ENCODE measurements at places on chromosomes 3 and 15.

GRCh38 chr3:121995161-121996137 is 26.6 kb downstream of the ILDR1 start:
- DNase-seq: peak; percentile 34

GRCh38 chr3:180277041-180277440 is 240.3 kb upstream of the PEX5L start:
- DNase-seq: no peak

DNA sequence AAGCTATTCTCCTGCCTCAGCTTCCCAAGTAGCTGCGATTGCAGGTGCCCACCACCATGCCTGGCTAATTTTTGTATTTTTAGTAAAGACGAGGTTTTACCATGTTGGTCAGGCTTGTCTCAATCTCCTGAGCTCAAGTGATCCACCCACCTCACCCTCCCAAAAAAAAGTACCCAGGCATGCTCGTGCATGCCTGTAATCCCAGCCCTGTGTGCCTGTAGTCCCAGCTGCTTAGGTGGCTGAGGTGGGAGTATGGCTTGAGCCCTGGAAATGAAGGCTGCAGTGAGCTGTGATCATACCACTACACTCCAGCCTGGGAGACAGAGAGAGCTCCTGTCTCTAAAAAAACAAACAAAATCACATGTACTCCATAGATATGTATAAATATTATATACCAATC is 176.5 kb downstream of the SOX2 start:
- no peak for DNase-seq

DNA sequence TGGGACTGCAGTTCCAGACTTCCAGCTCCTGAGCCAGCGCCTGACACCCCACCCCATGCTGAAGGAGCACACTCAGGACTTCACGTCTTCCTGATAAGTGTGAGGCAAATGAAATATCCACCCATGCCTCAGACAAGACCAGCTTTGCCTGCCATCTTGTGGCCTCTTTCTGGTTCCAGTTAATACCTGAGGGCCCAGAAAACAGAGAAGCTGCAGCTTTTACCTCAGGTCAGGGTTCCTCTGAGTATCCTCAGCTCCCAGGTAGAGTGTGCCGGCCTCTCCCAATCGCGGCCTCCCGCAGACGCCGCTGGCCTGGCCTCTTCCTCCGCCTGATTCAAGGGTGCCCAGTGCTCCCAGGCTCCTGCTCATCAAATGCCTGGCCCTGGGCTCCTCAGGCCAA is 5.1 kb upstream of the KLHL6 start:
- no peak for DNase-seq

DNA sequence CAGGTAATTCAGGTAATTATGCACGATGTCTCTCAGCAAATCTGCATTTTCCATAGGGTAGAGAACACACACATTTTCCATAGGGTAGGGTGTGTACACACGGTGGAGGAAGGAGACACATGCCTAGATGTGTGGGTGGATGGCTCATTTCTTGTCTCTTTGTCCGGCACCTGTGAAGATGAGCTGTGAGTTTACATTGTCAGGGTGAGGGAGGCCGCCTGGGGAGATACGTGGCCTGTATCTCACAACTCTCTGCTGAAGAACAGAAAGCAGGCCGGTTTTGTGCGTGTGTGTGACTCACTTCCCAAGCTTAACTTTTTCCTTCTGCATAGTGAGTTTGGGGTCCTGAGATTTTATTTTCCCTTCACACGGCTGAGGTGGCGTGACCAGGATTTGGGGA is 60.3 kb downstream of the SLC6A6 start:
- no peak for DNase-seq

- no peak for DNase-seq
These were observed 15.7 kb upstream of the CNBP start for GRCh38 chr3:129199366-129199765.

DNA sequence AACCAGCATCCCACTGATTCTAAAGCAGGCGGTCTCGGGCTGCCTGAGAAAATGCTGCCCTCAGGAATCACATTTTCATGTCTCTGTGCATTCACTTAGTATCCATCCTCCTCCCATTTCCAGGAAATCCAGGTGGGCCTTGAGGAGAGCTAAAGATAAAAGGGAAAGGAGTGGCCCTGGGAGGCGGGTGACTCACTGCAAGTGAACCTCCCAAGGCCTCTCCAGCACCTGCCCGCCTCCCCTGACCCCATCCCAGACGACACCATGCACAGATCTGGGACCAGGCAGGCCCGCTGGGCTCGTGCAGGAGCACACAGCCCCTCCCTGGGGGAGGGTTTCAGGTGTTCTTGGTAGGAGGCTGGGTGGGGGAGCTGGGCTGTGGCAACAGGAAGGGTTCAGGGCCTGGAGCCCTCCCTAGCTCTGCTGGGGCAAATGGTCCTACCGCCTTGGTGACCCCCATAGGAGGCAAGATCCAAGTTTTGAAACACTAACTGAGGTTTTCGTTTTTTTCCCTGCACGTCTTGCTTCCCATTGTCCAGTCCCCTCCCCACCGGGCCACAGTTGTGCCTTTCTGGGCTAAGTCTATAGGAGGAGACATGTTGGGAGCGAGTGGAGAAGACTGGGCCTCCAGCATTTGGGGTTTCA is 22.2 kb downstream of the MELTF start:
- DNase-seq: no peak

DNA sequence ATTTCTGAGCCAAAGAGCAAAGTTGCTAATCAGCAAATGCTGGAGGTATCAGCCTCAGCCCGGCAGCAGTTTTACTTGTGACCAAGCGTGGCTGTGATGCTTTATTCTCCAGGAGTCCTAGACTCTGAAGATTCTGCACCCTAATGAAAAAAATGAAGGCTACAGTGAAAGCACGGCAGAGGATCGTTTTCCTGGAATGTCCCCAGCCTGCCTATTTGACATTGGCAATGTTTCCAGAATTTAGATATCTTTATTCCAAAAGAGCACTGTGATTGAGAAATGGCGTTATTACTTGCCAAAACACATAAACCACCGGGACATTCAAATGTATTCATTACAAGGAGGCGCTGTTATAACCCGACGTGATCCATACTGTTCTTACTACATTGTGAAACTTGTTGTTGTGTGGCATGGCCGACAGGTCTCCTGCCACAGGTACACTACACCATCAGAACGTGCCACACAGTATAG is 263.8 kb downstream of the SLCO3A1 start:
- DNase-seq: no peak

DNA sequence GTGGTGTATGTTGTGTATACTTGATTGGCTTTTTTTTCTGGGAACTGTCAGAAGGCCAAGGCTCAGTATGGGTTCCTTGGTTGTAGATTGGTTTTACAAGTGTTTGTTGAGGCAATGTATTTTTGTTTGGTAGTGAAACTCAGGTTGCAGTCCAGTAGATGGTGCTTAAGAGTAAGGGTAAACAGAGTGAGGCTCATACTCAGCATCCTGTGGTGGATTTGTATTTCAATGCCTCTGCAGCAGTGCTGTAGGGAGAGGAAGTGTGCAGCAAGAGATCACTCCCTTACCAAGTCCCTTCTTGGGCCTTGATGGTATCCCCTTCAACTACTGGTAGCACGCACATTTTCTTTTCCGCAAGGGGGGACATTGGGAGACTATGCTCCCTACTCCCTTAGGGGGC is 428.5 kb upstream of the CNTN3 start:
- DNase-seq: no peak

- DNase-seq: no peak
These were observed 177.8 kb downstream of the CBLB start for GRCh38 chr3:105691053-105691452.

DNA sequence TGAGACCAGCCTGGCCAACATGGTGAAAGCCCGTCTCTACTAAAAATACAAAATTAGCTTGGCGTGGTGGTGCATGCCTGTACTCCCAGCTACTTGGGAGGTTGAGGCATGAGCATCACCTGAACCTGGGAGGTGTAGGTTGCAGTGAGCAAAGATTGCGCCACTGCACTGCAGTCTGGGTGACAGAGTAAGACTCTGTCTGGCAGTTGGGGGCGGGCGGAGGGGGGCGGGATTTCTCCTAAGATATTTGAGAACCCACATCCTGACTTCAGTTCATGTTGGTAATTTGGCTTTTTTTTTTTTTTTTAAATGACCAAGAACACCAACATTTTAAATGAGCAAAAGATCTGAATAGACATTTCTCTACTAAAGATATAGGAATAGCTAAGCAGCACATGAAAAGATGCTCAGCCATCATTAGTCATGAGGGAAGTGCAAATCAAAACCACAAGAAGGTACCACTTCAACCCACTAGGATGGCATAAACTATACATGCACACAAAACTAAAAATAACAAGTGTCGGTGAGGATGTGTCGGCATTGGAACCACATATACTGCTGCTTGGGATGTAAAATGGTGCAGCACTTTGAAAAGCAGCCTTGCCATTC is 75.6 kb upstream of the LMOD3 start:
- no peak for DNase-seq

- no peak for DNase-seq
These were observed 90.8 kb upstream of the C3orf80 start for GRCh38 chr3:160134454-160134853.

DNA sequence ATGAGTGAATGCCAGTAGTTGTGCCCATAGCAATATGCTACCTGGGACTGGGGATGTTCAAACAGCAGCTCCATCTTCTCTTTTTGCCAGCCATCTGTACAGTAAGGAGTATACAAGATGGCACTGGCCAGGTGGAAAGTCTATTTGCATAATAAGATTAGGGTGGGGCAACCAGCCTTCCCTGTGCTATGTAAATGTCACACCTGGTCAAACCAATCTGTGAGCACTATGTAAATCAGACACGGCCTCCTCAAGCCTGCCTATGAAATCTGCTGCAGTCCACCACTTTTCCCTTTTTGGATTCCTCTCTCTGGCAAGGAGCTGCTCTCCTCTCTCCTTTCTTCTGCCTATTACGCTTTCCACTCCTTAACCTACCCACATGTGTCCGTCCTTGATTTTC is 53.0 kb downstream of the C3orf80 start:
- DNase-seq: no peak

GRCh38 chr15:76514282-76514681 is 177.7 kb downstream of the ISL2 start:
- no peak for DNase-seq

DNA sequence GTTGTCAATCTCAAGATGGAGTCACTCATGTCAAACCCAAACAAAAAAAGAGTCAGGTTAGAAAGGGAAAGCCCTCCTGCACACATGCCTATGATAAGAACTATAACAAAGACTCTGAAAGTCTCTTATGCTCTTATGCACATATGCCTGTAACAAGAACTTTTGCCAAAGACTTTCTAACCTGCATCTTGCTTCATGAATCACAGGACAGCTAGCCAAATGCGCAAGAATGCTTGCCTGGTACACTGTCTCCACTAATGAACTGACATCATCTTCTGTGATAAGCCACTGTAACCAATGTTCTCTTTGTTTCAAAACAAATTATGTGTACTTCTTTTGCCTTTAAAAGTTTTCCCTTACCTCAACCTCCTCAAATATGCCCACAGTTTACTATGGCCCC is 18.2 kb upstream of the EHHADH start:
- no peak for DNase-seq

GRCh38 chr3:196432137-196432879 is at the start of gene UBXN7:
Gene UBXN7 (minus strand): TSS chr3:196432427. CDS start chr3:196432399, 28 bp downstream.
- peak; percentile 96 for DNase-seq

Data from H54 (cell line).